ENCODE measurements at places on chromosomes 7 and 10. TPM values are rescaled to one million over a fixed set of nuclear protein-coding genes. Genes with fewer than 3 reads are reported as not detected.

DNA sequence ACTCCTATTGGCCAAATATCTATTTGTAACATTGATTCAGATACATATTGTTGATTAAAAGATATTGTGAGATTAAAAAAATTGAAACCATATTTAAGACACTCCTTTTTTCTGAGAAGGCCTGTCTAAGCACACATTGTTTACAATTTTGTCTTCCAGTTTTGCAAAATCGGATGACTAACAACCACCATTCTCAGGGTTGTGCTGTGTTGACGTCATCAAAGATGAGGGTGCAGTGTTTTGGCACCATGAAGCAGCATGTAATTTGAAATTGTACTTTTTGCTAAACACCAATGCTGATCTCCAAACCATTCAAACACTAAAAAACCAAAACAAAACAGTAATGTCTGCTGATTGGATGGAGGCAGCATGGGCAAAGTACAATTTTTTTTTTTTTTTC lies 7.4 kb downstream of the CREB5 start:
- peak; percentile 81 for DNase-seq
- H3K4me3 ChIP-seq, result no peak overlapping the region
- H3K4me1 ChIP-seq, result no peaks in the 10 kb centered on the region
- H3K27ac ChIP-seq, result no peak overlapping the region
- no peaks in the 10 kb centered on the region for H3K27me3 ChIP-seq

- peak; percentile 77 for DNase-seq
- peaks cover 25% of the 10 kb centered on the region for H3K4me1 ChIP-seq
- peaks cover 20% of the 10 kb centered on the region for H3K36me3 ChIP-seq
- no peak overlapping the region for H3K27ac ChIP-seq
- no peak overlapping the region for H3K4me3 ChIP-seq
- H3K27me3 ChIP-seq, result no peaks in the 10 kb centered on the region
Measured at GRCh38 chr7:134903073-134903790, 83.1 kb upstream of the AGBL3 start.

The TMEM254 gene
- total RNA-seq, result 14.3 TPM

- H3K4me3 ChIP-seq, result peak overlapping the region; percentile 95
- no peaks in the 10 kb centered on the region for H3K27me3 ChIP-seq
- peaks cover 3% of the 10 kb centered on the region for H3K4me1 ChIP-seq
- H3K27ac ChIP-seq, result peak overlapping the region; percentile 86
Measured at GRCh38 chr10:42637648-42638054, 719 bp downstream of the ZNF33B start.

DNA sequence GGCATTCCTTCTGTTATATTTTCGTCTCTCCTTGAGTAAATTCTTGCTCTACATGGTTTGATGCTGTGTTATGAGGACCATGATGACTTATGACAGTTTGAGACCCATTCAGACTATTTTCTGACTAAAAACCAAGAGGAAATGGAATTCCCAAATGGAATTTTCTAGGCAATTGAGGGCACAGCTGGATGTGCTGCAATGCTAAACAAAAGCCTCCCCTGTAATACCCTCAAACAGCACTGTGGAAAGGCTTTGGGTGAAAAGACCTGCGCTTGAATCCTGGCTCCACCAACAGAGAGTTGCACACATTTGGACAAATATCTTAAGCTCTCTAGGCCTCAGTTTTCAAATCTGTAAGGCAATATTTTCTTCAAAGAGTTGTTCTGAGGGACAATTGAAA lies 129.1 kb downstream of the PRKG1 start:
- no peak overlapping the region for H3K27ac ChIP-seq
- H3K4me3 ChIP-seq, result no peak overlapping the region
- H3K36me3 ChIP-seq, result no peaks in the 10 kb centered on the region
- no peak for DNase-seq

GRCh38 chr7:1060315-1061072 lies 16.1 kb downstream of the GPR146 start:
- no peaks in the 10 kb centered on the region for H3K27me3 ChIP-seq
- H3K4me3 ChIP-seq, result no peak overlapping the region
- no peak for DNase-seq
- H3K36me3 ChIP-seq, result no peaks in the 10 kb centered on the region
- H3K27ac ChIP-seq, result no peak overlapping the region

The CTTNBP2 gene
- 4.9 TPM for total RNA-seq

The RNF32 gene
- total RNA-seq, result 2.7 TPM

- H3K4me1 ChIP-seq, result no peaks in the 10 kb centered on the region
- no peak for DNase-seq
- no peak overlapping the region for H3K27ac ChIP-seq
- H3K36me3 ChIP-seq, result no peaks in the 10 kb centered on the region
- H3K4me3 ChIP-seq, result no peak overlapping the region
Measured at GRCh38 chr10:5442065-5442989, 30.0 kb downstream of the NET1 start.

GRCh38 chr7:127792528-127793342 lies 140.7 kb downstream of the SND1 start:
- no peak overlapping the region for H3K27ac ChIP-seq
- H3K4me3 ChIP-seq, result no peak overlapping the region
- no peaks in the 10 kb centered on the region for H3K36me3 ChIP-seq
- H3K27me3 ChIP-seq, result no peaks in the 10 kb centered on the region
- DNase-seq, result no peak

DNA sequence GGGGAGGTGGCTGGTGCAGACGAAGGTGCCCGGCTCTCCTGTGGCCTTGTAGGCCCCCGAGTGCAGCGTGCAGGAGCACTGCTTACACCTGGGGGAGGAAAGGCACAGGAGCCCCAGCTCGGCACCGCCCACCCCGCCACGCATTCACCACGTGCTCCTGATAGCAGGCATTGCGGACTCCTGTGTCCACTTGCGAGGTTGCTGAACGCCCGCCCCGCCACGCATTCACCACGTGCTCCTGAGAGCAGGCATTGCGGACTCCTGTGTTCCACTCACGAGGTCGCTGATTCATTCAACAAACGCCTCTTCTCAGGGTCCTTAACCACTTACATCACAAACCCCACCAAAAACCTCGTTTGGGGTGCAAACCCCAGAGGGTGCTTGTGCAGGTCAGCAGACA lies 13.9 kb downstream of the MICALL2 start:
- DNase-seq, result no peak
- H3K4me1 ChIP-seq, result no peaks in the 10 kb centered on the region
- no peak overlapping the region for H3K27ac ChIP-seq
- H3K4me3 ChIP-seq, result no peak overlapping the region

DNA sequence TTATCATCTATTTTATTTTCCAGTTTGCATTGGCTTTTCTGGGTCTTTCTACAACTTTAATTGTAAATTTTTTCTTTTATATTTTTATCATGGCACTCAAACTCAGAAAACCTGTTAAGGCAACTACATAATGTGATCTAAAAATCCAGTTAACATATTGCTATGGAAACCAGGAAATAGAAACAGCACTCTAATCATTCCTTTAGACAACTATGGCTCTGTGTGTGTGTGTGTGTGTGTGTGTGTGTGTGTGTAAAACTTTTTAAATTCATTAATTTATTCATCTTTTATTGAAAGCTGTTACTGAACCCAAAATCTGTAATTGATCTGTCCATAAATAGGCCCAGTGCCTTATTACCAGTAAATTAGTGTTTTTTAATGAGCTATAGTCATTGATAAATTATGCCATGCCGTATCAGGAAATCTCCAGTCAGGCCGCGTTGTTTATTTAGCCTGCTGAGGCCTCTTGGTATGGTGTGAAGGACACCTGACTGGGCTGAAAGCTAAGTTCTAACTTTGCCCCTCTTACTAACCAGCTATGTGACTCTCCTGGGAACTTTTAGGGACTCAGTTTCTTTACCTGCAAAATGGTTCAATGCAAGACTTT lies 1.5 kb upstream of the MET start:
- no peak overlapping the region for H3K4me3 ChIP-seq
- no peaks in the 10 kb centered on the region for H3K27me3 ChIP-seq

The AMZ1 gene
- 5.7 TPM for total RNA-seq

The GCC1 gene
- 28.8 TPM for total RNA-seq

DNA sequence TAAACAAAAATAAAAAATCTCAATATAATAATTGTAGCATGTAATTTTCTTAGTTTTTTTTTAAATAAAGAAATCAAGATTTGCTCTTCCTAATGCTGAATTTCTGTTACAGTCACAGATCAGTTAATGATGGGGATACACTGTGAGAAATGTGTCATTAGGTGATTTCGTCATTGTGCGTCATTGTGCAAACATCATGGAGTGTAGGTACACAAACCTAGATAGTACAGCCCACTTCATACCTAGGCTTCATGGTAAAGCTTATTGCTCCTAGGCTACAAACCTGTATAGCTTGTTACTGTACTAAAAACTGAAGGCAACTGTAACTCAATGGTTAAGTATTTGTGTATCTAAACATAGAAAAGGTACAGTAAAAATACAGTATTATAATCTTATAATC lies 74.4 kb upstream of the LSM8 start:
- no peak for DNase-seq
- no peaks in the 10 kb centered on the region for H3K36me3 ChIP-seq
- H3K27ac ChIP-seq, result no peak overlapping the region

- no peaks in the 10 kb centered on the region for H3K36me3 ChIP-seq
- peaks cover 48% of the 10 kb centered on the region for H3K4me1 ChIP-seq
- DNase-seq, result peak; percentile 99
- H3K27ac ChIP-seq, result peak overlapping the region; percentile 92
Measured at GRCh38 chr10:24465124-24465874, 256.4 kb downstream of the KIAA1217 start.

The AGFG2 gene
- 6.2 TPM for total RNA-seq

The PAX4 gene
- total RNA-seq, result not detected

All from astrocyte (in vitro differentiated cells and primary cell).